Esophagus muscularis mucosa (tissue), 4 donors: ENCODE measurements at places on chromosomes 12 and 14. TPM values are rescaled to one million over a fixed set of nuclear protein-coding genes. Genes with fewer than 3 reads are reported as not detected.

- DNase-seq = no peak
Measured at GRCh38 chr12:62763861-62764645, 170.9 kb downstream of the PPM1H start.

- no peak for DNase-seq
Measured at GRCh38 chr12:64781280-64782190, 22.3 kb upstream of the GNS start.

DNA sequence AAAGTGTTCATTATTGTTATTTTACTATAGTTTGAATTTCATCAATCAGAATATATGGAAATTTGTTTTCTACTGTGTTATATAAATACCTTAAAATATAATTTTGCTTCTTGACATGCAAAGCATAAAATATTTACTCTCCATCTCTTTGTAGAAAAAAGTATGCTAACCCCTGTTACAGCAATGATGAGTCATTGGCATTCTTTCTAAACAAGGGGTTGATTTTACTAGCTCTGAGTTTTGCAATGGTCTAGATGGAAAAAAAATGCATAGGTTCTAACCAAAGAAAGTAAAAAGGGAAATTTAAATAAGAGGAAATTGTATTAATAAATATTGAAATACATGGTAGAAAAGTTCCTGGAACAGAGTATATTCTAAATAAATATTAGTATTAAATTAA lies 990.2 kb upstream of the ATXN7L3B start:
- DNase-seq = no peak

DNA sequence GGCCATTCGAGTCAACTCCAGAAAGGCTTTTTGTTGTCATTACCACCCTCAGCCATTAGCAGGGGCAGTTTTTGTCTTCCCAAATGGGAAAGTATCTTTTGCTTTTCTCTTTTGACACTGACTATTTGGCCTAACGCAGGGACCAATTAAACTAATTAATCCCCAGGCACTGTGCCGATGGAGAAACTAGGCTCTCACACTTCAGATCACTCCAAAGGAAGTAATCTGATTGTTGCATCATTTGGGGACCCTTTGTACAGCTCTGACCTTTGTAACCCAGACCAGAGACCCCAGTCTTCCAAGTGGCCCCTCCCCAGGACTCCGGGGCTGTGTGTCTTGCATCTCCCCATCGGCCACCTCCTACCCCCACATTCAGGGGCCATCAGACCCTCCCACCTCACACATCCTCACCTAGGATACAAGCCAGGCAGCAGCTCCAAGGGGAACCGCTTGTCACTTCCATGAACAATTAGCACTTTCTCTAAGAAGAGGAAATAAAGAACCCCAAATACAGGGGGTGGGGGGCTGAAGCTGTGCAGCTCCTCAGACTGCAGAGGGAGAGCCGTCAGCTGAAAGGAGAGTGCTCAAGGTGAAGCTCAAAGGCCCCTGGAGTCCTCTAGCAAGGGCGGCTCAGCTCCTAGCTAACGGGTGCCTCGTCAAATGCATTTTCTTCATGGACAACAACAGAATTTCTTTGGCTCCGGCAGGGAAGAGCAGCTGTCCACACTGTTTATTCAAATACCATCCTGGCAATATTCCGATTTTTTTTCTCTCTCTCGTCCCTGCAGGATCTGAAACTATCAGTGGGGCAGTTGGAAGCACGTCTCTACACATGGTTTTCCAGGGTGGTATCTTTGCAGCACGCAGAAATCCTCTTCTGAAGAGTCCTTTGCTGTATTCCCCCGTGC lies 64.3 kb upstream of the DIO3 start:
- no peak for DNase-seq

GRCh38 chr14:87271331-87271730 lies 721.7 kb downstream of the GALC start:
- DNase-seq = no peak

DNA sequence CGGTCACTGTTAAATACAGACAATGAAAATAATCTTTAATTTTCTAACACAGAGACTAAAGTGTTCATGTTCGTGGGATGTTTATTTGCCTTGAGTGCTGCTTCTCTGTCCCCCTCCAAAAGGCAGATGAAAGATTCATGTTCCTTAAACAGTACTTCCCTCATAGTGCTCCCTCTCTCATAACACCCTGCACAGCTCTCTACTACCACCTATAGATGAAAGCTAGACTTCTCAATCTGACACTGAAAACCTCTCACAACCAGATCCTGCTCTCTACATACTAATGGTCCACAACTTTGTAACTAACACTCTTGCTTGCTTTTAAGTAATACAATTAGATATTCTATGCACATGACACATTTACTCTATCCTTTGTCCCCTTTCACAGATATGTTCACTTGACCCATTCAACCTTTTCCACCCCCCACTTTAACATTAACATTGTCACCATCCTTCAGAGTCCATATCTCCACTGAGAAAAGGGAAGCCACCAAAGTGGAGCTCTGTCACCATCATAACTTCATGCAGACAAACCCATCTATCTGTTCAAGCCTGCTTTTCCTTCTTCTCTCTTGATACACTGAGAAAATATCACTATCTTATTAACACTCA lies 266.4 kb upstream of the USP15 start:
- DNase-seq = no peak

DNA sequence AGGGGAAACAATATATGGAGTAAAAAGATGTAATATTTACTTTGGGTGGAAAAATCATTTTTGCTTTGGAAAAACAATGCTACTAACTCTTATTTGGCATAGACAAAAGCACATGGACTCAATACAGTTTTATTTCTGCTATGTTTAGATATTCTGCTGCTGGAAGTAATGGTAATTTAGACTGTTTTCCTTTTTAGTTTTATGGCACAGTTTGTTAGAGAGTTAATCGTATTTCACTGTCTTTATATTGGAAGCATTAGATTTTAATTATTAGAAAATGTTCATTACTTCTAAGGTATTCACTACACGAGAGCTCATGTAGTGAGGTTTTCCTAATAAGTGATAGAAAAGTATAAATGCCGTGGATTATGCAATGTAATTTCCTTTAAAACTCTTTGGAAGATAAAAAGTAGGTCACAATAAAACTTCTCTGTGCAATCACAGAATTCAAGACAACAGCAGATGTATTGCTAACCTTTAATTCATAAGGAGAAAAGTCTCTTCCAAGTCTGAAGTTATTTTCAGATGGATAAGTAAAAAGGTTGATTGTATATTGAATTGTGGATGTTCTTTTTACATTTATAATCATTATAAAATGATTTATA lies 851.8 kb downstream of the TMTC2 start:
- no peak for DNase-seq

DNA sequence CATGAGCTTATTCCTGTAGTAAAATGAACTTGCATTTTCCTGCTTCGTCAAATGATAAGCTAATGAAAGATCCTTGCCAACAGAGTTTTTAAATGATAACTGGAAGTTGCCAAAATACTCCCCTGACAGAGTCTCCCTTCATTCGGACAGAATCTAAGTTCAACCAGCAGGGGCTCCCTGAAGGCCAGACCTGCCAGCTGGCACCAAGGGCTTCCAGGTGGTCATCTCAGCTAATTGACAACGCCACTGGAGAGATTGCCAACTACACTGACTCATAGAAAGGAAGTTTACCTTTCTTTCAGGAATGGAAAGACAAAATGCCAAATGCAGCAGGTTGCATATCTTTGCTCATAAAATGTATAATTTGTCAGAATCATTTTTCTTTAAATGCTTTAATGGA lies 462.8 kb downstream of the GXYLT1 start:
- no peak for DNase-seq

GRCh38 chr14:88473791-88474190 lies 81.0 kb downstream of the PTPN21 start:
- DNase-seq = no peak

GRCh38 chr12:75825686-75826085 lies 205.9 kb downstream of the PHLDA1 start:
- DNase-seq = no peak

GRCh38 chr14:65555358-65555757 lies 142.8 kb downstream of the FUT8 start:
- no peak for DNase-seq

- DNase-seq = no peak
Measured at GRCh38 chr12:57622293-57623245, 10.4 kb downstream of the B4GALNT1 start.

GRCh38 chr12:62760779-62761178 lies 174.2 kb downstream of the PPM1H start:
- DNase-seq = no peak

DNA sequence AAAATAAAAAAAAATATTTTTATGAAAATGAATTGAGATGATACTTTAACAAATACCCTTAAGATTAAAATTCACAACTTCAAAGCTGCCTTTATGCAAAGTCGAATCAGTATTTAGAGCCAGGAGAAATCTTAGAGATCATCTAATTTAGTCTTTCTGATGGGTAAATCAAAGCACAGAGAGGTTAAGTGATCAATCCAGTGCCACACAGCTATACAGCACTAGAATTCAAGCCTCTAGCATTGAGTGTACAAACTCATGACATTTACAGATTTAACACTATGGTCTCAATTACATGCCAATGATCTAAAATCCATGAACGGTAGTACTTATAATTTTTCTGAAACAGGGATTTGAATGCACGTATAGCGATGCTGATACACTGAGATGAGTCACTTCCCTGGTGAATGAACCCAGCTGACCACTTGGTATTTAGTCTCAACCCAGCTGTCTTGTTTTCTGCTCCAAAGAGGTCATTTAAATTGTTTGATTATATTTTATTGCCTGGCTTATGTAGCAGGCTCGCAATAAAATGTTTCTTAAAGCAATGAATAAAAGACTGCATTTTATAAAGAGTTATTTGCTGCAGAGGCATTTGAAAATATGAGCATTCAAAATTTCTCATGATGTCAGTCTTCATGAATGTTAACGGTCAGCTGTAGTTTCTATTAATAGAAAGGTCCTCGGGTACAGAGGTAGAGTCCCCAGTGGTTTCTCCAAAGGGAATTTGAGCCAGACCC lies 152.4 kb upstream of the PRICKLE1 start:
- DNase-seq = no peak

GRCh38 chr14:28365510-28365909 lies 401.1 kb upstream of the FOXG1 start:
- no peak for DNase-seq

DNA sequence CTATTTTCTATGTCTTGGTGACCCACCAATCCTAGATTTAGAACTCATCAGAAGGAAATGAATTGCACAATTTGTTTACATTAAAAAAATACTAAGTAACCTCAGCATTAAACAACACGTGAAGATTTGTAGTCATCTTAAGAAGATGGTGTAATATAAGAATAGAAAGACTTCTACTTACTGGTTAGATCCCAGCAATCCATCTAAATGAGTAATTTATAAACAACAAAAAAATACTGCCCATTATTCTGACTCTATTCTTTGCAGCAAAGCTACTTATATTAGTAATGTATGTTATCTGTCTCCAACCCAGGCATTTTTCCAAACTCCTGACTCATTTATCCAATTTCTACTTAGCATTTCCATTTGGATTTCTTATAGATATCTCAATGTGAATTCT lies 67.8 kb downstream of the CD163L1 start:
- no peak for DNase-seq

GRCh38 chr12:33006106-33006505 lies 109.5 kb upstream of the PKP2 start:
- no peak for DNase-seq

GRCh38 chr12:19763488-19763887 lies 324.2 kb downstream of the AEBP2 start:
- DNase-seq = no peak

GRCh38 chr14:75702616-75703261 lies 41.7 kb downstream of the TTLL5 start:
- no peak for DNase-seq

- DNase-seq = no peak
Measured at GRCh38 chr14:76462330-76462729, 86.4 kb downstream of the ESRRB start.

- no peak for DNase-seq
Measured at GRCh38 chr12:55721601-55722213, 1.5 kb downstream of the RDH5 start.

DNA sequence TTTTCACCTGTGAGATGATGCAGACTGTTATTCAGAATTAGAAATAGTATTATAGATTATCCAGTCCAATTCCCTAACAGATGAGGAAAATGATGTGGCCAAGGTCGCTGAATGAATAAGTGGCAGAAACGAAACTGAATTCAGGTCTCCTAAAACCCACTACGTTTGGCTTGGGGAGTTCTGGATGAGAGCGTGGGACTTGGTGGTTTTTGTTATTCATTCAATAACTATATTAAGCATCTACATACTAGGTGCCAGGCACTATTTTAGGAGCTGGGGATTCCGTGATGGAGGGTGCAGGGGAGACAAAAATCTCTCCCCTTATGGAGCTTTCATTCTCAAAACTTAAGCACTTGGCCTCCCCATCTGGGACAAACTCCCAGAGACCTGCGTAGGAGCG lies 813 bp upstream of the CCDC184 start:
- no peak for DNase-seq

TXNRD1 gene
- total RNA-seq = 252 TPM

CD9 gene
- total RNA-seq = 416 TPM

AMIGO2 gene
- 3.7 TPM for total RNA-seq

SERPINA9 gene
- not detected for total RNA-seq

ZNF384 gene
- total RNA-seq = 38.4 TPM

NTF3 gene
- 1.0 TPM for total RNA-seq

AKAP6 gene
- total RNA-seq = 35.3 TPM

TAS2R50 gene
- 0.99 TPM for total RNA-seq

TCL1A gene
- 0.99 TPM for total RNA-seq

ALDH2 gene
- total RNA-seq = 148 TPM

ADAM21 gene
- total RNA-seq = not detected

ANO2 gene
- 4.6 TPM for total RNA-seq

DBX2 gene
- total RNA-seq = not detected
